ENCODE measurements at places on chromosomes 1 and 21.

- ATAC-seq, result no peak
Observed at GRCh38 chr1:228299211-228299610, 91.4 kb downstream of the OBSCN start.

GRCh38 chr1:59641836-59642235, 172.9 kb upstream of the HOOK1 start:
- no peak for ATAC-seq

DNA sequence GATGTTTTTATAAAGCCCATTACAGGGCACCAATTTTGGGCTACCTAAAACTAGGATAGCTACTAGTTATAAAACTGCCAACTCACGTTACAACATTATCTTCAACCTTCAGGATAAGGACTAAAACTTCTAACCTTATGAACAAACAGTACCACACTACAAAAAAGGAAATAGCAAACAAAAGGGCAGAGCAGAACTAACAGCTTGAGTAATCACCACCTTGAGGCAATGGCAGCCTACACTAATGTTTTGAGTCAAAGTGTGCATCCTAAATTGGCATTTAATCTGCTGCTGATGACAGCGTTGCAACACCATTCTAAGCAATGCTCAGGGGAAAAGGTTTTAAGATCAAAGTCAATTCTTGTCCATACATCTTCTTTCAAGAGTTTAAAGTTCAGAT, 27.2 kb downstream of the PTP4A2 start:
- peak; percentile 41 for ATAC-seq

DNA sequence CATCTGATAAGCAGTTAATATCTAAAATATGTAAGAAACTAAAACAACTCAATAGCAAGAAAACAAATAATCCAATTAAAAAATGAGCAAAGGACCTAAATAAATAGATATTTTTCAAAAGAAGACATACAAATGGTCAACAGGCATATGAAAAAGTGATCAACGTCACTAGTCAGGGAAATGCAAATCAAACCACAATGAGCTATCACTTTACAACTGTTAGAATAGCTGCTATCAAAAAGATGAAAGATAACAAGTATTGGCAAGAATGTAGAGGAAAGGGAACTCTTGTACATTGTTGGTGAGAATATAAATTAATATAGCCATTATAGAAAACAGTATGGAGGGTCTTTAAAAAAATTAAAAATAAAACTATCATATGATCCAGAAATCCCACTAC, 40.7 kb upstream of the NEK7 start:
- no peak for ATAC-seq

DNA sequence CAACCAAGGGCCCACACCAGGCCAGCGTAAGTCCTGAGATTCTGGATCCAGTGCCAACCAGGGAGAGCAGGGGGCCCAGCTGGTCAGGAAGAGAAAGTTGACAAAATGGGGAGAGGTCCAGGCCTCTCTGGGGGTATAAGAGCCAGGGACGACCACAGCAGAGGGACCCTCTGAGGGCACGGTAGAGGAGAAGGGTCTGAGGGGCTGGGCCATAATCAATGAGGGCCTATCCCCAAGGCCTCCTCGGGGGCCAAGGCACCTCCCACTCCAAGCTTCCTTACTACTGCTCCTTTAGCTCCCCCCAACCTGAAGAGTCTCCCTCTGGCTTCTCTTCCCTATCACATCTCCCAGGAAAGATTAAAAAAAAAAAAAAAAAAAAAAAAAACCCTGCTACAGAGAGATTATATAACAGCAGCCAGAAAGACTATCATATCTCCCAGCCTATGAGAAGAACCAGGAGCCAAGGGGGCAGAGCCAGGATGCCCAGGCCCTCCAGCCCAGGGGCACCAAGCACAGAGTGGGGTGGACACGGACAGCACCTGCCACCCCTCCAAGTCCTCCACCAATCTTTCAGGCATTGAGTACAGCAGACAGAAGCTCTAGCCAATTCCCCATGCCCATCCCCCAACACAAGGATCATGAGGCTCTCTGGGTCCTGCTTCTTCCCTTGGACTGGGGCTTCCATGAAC, 2.7 kb downstream of the MEF2D start:
- no peak for ATAC-seq

DNA sequence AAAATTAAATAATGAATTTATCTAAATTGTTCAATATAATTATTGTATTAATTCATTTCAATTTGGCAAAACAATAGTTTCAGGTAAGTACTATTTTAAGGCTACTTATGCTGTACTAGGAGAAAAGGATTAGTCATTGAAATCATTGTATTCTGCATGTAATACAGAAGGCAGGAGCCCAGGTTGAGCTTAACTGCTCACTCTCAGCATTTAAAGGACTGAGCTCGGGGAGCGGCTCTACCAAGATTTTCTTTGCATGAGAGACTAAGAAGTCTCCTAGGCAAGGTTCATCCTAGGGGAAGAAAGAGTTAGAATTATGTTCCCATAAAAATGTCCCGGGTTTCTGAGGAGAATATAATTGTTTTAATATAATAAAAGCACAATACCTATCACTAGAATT, 112.5 kb downstream of the CYYR1 start:
- ATAC-seq, result no peak

- ATAC-seq, result peak; percentile 49
Observed at GRCh38 chr1:41317361-41317760, 43.9 kb upstream of the FOXO6 start.

GRCh38 chr1:23904748-23905357, 8.3 kb downstream of the CNR2 start:
- ATAC-seq, result no peak

DNA sequence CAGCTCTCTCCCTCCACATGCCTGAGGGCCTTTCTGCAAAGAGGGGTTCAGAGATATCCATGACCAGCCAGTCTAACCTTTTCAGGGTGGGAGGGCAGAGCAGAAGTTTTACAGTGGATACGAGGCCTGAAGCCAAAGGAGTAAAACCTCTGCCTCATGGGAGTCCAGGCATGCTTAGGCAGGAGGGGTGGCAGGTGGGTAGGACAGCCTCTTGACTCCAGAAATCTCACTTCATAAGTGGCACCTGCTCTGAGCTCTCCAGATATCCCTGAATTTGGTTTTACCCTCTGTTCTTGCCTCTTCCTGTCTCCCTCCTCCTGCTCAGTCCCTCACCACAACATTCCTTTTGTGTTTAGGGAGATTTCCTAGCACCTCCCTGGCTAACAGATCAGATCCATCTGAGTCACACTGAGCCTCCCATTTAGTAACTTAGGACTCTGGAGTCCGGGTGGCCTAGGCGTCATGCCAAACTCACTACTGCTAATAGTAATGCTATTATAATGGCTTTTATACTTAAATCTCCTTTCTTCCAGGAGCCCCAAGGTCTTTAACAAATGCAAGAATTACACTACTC, 201.0 kb downstream of the HS2ST1 start:
- no peak for ATAC-seq

DNA sequence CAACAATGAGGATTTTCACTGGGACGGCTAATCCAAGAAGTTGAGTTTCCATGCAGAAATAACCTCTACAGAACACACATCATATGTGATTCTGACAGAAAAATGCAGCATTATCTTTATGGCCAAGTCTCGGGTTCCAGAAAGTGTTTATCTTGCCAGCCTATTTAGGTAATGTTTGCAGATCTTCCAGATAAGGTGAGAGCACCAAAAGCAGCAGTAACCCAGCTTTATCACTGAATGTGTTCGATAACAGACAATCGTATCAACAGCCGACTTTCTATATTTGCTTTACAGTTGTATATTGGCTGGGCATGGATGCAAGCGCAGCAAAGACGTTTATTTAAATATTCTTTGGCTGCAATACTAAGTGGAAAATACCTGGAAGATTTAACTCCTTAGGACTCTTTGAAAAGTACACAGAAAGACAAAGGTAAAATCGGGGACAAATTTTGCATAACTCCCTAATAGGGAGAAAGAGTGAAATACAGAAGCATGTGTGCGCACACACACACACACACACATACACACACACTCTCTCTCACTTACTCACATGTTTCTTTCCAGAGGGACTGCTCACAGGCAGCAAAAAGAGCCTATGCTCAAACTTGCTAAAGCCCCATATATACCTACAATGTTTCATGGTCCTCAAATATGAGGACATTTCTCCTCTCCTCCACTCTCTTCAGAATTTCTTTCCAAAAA, 3.0 kb upstream of the CTSK start:
- ATAC-seq, result no peak

DNA sequence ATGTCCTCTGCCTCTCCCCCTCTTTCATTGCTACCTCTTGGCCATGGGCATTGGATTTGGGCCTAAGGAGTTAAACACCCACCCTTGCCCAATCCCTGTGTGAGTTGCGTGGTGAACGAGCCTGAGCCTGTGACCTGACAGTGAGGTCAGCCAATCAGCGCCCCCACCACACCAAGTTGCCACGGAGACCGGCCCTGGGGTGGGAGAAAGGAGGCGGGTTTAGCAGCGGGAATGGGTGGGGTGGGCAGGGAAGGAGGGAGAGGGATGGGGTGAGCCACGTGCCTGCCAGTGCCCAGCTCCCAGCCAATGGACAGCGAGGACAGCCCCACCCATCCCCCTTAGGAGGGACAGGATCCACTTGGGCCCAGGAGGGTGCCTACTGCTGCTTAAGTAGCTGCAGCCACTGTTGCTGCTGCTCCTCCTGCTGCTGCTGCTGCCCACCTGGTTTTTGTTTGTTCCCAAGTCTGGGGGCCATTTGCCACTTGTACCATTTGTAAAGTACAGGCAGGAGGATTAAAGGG, 9.5 kb downstream of the ZBTB7B start:
- peak; percentile 79 for ATAC-seq

All from motor neuron (in vitro differentiated cells).